ENCODE measurements at places on chromosomes 12 and 14.

DNA sequence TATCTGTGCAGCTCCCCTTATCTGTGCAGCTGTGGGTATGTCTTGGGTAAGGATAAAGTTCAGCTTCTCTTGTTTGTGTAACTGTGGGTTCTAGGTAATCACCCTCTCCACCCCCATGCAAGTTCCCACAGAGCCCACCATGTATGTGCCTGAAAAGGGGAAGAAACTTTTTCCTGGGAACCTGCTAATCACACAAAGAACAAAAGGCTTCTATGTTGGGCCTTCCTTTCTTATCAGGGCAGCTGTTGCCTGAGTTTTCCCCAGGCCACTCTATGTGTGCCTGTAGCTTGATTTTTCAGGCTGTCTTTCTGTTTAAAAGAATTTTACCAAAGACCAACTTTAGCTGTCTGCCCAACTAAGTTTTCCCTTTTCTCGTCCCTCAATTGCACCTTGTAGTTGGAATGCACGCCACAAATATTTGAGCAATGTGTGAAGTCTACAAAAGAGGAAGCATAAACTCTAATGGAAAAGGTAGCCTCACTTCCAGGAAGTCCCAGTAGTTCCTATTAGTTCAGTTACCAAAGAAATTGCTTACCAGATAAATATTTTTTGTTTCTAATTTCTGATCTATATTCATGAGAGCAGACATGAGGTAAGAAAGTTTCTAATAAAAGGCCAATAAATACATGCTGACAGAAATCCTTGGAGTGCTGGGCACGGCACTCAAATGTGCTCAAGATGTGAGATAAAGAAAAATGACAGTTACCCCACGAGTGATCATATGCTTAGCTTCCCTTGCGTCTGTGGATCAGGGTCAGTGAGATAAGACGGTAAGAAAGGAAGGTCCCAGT lies 2.7 kb upstream of the GALC start:
- no peak for DNase-seq

- DNase-seq: no peak
These were observed 117.1 kb upstream of the FRMD6 start for GRCh38 chr14:51534610-51535011.

- no peak for DNase-seq
These were observed 99.3 kb downstream of the SINHCAF start for GRCh38 chr12:31226639-31227038.

DNA sequence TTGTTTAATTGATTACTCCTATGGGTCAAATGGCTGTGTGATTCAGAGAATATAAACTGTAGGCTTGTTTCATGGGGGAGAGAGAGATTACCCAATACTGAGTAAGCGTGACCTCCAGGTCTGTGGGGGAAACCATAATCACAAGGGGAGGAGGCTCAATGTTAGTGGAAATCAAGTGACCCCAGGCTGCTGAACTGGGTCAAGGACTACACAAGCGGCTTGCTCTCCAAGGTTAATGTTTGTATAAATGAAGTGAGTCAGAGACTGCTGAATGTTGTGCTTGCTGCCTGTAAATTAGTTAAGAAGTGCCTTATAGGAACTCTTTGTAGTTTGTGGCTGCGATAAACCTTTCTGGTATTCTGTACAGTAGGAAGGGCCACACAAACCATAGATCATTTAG lies 479.7 kb downstream of the AACS start:
- DNase-seq: no peak

- no peak for DNase-seq
These were observed 131.2 kb downstream of the NUBPL start for GRCh38 chr14:31692376-31692781.

All from stimulated activated CD4-positive, alpha-beta T cell treated with anti-CD3 and anti-CD28 coated beads, TNF-alpha, amount 100 ng/mL, for 4 hours (primary cell).